ENCODE measurements at places on chromosomes 1 and 21.
A peak's percentile ranks its signal among the peaks of the same experiment; 100 is the strongest.

DNA sequence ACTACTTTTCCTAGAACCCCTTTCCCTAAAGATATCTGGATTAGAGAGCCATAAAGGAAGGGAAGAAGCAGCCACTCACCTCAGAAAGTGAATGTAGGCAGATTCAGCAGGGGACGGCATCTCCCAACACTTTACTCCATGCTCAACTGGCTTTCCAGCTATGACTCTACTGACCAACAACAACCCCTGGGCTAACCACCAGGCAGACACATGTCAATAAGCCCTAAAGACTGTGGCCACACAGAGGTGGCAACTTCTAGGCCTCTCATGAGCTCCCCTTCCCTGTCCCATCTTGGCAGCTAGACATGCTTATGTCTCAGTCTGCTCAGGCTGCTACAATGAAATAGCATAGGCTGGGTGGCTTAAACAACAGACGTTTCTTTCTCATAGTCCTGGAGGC lies 214.0 kb upstream of the ZP4 start:
- DNase-seq = no peak

- DNase-seq = no peak
Measured at GRCh38 chr1:226320930-226321329, 12.0 kb upstream of the LIN9 start.

DNA sequence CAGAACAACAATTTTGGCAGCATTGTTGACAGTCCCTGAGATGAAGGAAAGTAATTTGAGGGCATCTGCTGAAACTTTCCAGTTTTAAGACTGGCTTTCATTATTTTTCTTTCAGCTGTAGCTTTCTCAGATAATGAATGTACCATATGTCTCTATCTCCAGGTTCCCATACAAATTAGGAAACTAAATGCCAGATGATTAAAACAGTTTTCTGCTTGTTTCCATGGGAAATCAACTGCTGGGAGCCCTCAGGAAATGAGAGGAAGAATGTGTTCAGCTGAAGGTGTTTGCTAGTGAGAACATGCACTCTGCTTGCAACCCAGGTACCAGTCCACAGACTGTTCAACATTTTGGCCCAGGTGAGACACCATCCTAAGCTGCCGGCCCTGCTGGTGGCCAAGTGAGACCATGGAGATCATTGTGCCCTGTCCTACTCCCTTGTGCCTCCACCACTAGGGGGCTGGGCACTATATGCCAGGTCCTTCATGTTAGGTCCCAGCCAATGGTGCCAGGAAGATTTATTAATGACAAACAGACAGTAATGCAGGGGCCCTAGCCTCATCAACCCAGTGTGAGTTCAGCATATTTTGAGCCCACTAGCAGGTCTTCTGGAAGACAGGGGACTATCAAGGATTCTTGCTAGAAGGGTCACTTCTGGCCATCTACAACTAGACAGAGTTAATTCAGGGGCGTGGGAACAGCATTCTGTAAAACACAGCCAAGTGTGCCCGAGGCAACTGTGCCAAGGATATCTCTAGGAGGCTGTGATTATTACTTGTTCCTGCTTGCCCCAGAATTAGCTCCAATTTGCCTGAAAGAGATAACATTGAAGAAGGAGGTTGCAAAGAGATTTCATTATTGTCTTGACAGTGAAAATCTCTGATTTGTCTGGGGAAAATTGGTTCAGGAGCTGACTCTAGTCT lies 17.0 kb upstream of the LRRC8C start:
- DNase-seq = no peak

DNA sequence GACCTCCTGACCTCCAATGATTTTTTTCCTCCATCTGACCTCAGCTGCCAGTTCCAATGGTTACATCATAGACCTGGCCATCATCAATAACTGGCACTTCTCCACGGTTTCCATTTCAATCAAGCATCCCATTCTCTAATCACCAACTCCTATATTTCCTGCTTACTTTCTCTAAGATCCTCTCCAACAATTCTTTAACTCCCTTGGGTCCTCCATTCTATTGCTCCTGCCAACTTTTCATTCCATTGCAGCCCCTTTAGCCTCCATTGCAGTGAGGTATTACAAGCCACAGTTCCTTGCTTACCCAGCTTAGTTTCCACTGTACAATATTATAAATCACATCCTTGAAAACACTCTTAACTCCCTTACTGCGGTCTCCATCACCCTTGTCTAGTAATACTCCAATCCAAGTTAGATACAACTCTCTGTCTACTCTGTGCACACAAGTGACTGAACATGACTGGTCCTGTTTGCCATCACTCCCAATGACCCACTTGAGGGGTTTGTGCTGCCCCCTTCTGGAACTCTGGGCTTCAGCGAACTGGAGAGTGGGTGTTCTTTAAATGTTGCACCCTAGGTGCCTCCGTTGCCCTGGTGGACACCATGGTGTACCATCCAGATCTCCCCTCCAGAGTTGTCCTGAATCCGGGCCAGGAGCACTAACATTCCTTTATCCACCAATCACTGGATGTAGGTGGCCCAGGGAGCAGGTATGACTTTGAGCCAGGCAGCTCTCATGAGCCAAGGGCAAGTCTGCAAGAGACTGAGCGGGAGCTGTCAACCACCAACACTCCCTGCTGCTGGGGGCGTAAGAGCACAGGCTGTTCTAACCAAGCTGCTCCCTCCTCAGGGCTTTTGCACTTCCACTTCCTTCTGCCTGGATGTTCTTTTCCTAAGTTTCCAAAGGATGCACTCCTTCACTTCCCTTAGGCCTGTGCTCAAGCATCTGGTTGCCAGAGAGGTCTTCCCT lies 3.7 kb upstream of the FNDC7 start:
- peak; percentile 25 for DNase-seq

DNA sequence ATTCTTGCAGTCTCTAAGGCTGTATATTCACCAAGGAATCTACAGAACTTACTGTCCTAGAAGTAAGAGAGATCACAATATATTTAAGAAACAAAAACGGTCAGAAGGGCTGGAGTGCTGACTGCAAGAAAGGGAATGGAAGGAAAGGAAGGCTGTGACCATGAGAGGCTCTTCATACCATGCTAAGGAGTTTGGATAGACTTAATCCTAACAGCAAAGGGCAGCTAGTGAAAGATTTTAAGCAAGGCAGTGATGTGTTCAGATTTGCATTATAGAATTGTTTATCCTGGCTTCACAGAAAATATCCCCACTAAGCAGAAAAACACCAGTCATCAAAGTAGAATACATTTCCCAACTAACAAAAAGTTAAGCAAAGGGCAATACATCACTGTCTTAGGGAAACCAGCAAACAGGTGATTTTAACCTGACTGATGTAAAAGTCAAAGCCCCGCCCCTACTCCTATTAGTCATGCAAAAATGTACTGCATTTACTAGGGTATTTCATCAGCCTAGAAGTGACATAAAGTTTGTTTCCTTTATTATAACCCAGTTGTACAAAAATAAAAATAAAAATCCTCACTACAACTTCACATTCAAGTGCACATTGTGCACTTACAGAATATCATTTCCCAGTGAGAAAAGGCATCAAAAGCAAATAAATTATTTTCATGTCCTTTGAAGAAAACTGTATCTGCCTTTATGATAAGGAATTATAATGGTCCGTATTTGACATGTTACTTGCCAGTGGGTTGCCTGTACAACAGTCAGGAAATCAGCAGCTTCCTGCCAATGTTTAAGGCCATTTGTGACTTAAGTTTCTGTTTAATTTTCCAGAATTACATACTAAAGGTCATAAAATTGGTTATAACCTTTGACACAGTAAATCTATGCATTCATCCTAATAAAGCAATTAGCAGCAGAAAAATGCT lies 17.2 kb downstream of the JAK1 start:
- DNase-seq = no peak

GRCh38 chr1:48597663-48598062 lies 125.7 kb upstream of the SPATA6 start:
- no peak for DNase-seq

- no peak for DNase-seq
Measured at GRCh38 chr1:150813028-150813707, 5.1 kb upstream of the CTSK start.

GRCh38 chr21:14880922-14881321 lies 183.9 kb downstream of the NRIP1 start:
- no peak for DNase-seq

- DNase-seq = no peak
Measured at GRCh38 chr1:19043579-19044443, 87.3 kb upstream of the IFFO2 start.

GRCh38 chr1:76426606-76427005 lies 352.1 kb downstream of the ST6GALNAC3 start:
- DNase-seq = no peak

- DNase-seq = no peak
Measured at GRCh38 chr1:194731025-194731424, 1544.6 kb upstream of the B3GALT2 start.

- DNase-seq = no peak
Measured at GRCh38 chr21:46425571-46425970, 33.1 kb upstream of the DIP2A start.

GRCh38 chr21:33327792-33328433 lies 3.1 kb downstream of the IFNAR1 start:
- DNase-seq = no peak

DNA sequence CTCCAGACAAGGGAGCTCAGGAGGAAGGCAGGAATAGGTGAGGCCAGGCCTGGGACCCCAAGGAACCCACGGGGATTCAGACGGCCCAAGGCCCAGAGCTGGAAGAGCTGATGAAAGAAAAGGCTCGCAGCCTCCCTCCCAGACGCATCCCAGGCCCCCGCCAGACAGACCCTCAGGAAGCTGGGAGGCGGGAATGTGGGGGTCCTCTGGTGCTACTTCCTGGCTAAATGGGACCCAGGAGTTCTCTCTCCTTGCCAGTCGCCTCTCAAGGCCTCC lies 430 bp downstream of the FBXO2 start:
- no peak for DNase-seq

GRCh38 chr1:229893762-229894444 lies 173.1 kb upstream of the GALNT2 start:
- DNase-seq = no peak

DNA sequence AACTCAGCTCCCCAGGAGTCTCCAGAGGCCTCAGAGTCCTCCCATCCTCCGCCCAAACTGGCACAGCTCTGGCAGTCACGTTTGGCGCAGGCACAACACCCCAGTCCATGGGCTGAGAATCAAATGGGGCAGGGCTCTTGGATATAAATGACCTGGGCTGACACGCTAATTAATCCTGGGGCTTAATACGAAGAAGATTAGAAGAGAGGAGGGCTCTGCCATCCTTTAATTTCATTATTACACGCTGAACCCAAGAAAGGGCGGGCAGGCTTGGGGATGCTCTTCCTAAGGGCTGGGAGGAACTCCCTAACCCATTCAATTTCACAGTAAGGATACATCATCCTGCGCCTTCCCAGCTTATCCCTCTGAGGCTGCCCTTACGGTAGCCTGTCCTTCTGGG lies 2.4 kb downstream of the GRIK3 start:
- no peak for DNase-seq

- DNase-seq = no peak
Measured at GRCh38 chr1:156755527-156755950, 4.1 kb upstream of the HDGF start.

DNA sequence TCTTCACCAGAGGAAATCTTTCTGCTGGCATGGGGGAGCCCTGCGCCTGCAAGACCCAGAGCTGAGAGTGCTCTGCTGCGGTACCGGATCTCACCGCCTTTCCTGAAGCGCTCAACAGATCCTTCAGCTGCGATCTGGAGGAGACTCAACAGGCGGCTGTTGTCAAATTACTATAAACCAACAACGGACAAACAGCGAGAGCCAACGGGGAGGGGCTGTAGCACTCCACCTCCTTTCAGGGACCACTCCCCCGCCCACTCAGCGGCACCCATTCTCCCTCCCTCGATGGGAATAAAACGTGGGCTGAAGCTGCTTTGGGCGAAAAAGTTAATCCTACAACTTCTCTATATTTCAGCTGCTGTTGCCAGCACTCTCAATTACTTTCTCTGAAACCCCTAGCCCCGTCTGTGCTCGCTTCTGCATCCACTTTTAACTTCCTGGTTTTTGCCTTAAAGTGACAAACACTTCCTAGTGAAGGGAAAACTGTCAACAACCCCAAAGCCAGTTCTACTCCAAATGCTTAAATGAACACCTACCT lies at the start of gene FMO5:
FMO5 (minus strand) TSS at position 147 of the 538 bp plus-strand sequence. CDS start 310 bp downstream, outside the sequence.
- DNase-seq = peak; percentile 40

GRCh38 chr1:25001125-25001915 lies 71.2 kb upstream of the RUNX3 start:
- no peak for DNase-seq

- DNase-seq = no peak
Measured at GRCh38 chr1:160005070-160005469, 26.7 kb downstream of the PIGM start.

- DNase-seq = no peak
Measured at GRCh38 chr21:37149411-37149810, 76.4 kb downstream of the TTC3 start.

DNA sequence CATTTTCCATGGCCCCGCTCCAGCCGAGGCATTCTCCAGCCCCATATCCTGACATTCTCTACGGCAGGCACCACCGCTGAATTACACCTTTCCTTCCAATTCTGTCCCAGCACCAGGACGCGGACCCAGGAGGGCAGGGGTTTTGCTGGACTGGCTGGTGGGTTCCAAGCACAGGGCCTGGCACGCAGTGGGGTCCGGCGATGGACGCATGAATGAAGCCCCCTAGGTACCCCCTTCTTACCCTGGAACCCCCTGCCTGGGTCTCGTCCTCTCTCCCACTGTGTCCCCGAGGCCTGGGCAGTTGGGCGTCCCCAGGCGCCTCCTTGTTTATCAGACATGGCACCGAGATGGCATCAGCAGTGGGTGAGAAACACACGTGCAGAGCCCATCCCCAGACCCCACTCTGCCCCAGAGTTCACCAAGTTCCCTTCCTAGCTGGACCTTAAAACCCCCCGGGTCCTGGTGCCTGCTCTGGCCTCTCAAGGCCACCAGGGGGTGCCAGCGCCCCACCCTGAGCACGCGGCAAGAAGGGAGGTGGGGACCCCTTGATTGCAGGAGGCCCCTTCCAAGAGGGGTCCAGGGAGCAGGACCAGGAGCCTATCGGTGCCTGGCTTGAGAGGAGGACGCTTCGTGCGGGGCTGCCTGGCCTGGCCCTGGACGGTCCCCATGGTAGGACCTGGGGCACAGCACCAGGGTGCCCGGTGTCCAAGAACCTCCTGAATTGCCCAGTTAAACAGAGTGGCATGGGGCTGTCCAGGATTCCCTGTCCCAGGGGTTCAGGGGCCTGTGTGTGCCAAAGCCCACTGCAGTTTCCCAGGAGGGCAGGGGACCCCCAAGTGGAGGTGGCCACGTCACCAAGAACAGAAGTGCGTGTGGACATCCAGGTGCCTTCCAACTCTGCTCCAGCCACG lies 46.1 kb downstream of the MEGF6 start:
- no peak for DNase-seq

DNA sequence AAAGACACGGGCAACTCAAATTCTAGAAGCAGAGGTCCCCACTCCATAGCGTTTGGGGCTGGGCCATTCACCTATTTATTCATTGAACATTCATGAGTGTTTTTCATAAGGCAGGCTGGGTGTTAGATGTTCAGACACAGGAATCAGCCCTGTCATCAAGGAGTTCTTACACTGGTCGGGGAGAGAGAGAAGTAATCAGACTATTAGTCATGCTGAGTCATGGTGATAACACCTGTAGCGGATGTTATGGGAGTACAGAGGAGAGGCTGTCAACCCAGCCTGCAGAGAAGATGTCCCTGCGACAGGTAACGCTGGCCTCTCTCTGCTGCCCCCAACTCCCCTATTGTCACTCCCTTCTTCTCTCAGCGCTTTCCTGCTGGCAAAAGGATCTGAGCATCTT lies 17.2 kb downstream of the LY9 start:
- DNase-seq = no peak

All from T-helper 2 cell treated with Interferon-gamma antibody and Interleukin-4, amounts not matched to agents 5 μg/mL and 100 μg/mL, for 36 hours (primary cell).